ENCODE measurements at places on chromosomes 3 and 15.

GRCh38 chr15:40317580-40317979 lies 5.9 kb upstream of the INAFM2 start:
- DNase-seq, result no peak

DNA sequence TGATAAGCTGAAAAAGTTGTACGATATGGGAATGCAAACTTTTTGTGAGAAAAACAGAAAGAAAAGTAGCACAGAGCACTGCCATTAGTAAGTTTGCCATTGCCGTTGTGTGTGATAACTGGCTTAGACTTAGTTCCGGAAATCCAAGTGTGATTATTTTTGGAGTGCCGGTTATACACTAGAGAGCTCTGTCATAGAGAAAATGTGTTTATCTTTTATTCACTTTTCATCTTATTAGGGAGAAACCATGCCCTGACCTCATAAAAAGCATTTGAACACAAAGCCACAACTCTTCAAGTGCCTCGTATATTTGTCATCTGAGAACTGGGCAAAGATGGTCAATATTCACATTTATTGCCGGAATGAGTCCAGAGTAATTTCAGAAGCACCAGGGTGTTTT lies 36.1 kb downstream of the CTDSPL start:
- DNase-seq, result no peak

- DNase-seq, result no peak
Observed at GRCh38 chr3:3734881-3735280, 64.3 kb upstream of the LRRN1 start.

GRCh38 chr3:12476238-12476897 lies 7.9 kb upstream of the TSEN2 start:
- no peak for DNase-seq

DNA sequence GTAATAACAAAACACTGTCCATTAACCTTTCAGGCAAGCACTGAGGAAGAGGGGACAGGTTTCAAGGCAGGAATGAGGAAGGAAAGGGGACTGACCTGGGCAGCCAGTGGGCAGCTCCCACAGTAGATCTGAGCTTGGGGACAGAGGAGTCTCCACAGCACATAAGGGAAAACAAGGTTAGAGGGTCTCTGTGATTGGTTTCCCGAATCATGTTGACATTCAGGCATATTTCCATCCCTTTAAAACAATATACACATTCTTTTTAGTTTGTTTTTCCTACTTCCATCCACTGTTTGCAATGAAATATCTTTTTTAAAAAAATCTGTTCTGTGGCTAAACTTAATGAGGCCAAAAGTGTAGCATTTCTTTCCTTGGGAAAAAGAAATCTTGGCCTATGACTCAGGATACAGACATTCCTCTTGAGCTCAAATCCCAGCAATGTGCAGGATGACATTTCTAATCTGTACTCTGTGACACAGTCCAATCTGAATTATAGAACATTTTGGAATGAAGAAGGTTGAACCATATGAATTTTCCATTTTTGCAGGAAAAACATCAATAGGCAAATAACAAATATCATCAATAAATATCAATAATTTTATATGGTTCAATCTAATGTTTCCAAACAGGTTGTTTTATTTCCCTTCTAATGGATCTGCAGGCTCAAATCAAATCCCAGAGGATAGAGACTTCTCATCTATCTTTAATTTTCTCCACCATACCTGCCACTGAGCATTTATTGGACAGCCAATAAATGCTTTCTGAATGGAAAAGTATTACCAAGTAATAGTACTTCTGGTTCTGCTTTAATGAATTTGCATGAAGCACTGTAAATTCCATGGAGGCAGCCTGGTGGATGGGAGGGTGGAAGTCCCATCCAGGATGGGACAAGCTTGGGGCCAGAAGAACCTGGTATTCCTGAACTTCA lies 54.1 kb downstream of the ITGB5 start:
- no peak for DNase-seq

GRCh38 chr15:68042855-68043222 lies 11.3 kb upstream of the PIAS1 start:
- no peak for DNase-seq

- no peak for DNase-seq
Observed at GRCh38 chr3:14563946-14564539, 23.9 kb upstream of the GRIP2 start.

GRCh38 chr3:41352510-41352909 lies 153.2 kb downstream of the CTNNB1 start:
- no peak for DNase-seq

DNA sequence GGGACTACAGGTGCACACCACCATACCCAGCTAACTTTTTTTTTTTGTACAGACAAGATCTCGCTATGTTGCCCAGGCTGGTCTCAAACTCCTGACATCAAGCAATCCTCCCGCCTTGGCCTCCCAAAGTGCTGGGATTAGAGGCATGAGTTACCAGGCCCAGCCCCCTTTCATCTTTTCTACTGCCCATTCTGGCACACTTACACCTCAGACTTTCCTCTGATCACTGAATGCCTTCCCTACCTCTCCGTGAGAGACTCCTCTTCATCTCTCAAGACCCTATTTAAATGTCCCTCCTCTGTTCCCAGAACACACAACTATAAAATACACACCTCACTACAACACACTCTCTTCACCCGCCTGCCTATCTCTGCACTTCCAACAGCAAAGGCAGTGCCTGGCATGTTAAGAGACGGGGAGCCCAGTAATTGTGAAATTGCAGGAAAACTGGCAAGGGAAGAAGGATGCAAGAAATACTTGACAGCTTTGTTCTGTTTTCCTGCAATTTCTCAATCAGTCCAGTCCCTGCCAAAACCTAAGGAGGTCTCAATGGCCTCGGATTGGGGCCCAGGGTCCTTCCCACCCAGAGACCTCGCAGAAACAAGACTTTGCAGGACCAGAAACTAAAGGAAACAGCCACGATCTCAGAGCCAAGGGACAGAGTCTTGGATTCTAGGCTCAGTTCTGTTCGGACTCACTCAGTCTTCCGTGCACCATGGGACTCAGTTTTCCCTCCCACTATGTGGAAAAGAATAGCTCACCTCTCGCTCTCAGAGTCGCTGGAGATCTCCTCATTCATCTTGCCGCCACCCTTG lies 849 bp downstream of the RRP9 start:
- DNase-seq, result no peak

- DNase-seq, result no peak
Observed at GRCh38 chr15:25736461-25736860, 126.7 kb downstream of the ATP10A start.

GRCh38 chr3:42205800-42206514 lies 60.0 kb downstream of the CCK start:
- no peak for DNase-seq

- no peak for DNase-seq
Observed at GRCh38 chr15:93848076-93848475, 383.3 kb upstream of the MCTP2 start.

DNA sequence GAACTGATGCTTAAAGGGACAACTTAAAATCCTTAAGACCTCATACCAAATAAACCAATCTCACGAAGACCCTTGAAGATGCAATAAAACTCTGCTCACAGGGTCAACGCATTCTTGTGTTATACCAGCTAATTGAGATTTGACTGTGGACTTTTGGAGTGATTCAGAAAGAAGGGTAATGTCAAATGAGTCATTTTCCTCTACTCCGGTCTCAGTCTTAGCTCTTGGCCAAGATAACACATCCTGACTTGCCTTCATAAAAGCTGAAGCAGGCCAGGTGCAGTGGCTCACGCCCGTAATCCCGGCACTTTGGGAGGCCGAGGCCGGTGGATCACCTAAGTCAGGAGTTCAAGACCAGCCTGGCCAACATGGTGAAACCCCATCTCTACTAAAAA lies 3.8 kb downstream of the PKM start:
- no peak for DNase-seq

DNA sequence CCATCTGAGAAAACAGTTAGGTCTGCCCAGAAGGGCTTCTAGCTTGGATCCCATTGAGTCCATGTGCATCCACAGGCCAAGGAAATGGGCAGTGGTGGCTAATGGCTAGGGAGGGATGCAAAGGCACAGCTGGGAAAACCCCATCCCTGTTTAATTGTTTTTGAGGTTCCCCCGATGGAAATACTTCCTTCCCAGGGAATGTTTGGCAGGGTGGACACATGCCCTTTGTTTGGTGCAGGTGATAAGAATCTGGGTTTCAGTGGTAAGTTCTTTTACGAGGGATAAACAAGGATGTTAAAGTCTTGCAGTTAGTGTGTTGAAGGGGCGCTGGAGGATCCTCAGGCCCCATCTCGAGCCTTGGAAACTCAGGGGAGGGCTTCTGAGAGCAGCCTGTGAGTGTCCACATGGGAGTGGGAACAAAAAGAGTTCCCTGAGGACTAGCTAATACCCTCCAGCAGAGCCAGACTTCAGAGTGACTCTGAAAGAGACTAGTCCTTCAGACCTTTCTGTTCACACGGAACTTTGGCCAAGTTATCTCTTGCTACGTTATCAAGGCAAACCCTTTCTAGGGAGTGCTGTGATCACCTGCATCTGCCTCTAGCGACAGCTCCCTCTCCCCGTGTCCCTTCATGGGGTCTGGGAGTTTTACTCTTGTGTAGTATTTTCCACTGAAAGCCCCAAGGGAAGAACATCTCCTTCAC lies 17.4 kb downstream of the PTPRG start:
- DNase-seq, result no peak

DNA sequence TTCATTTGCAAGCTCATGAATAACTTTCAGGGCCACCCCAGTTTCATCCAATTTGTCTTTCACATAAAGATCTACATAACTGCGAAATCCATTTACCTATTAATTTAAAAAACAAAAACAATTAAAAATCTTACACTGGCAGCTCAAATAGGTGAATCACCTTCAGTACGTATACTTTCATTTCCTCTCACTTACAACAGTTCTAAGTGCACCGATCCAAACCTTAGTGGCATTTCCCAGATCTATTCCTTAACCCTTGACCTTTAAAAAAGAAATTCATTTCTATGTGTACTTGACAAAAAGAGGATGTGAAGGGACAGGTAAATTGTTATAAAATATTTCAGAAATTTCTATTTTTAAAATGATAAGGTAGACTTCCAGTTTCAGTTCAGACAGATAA lies 30.8 kb downstream of the TOP2B start:
- no peak for DNase-seq

GRCh38 chr3:145190761-145191160 lies 970.2 kb downstream of the PLOD2 start:
- no peak for DNase-seq

- no peak for DNase-seq
Observed at GRCh38 chr3:114144909-114145688, 33.8 kb downstream of the DRD3 start.

- DNase-seq, result no peak
Observed at GRCh38 chr15:48754011-48754410, 56.9 kb downstream of the CEP152 start.

- no peak for DNase-seq
Observed at GRCh38 chr3:177578488-177578887, 381.2 kb upstream of the TBL1XR1 start.

- DNase-seq, result no peak
Observed at GRCh38 chr15:34650177-34650576, 66.7 kb upstream of the GOLGA8B start.

DNA sequence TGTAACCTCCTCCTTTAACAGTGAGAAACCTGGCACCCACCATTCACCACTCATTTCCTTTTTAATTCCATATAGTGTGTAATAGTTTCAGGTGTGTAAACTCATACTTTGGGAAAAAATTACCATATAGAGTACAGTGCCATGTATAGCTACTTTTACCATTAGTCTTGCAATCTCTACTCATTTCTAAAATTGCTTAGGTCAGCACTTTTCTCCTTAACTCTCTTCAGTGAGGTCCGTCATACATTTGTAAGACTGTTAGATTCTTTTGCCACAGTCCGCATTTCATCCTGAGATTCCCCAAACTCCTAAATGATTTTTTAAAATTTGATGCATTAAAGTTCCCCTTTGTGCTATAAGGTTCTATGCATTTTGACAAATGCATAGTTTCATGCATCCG lies 238.3 kb upstream of the ATP10A start:
- DNase-seq, result no peak

- no peak for DNase-seq
Observed at GRCh38 chr15:26972636-26973035, 1.7 kb downstream of the GABRG3 start.

DNA sequence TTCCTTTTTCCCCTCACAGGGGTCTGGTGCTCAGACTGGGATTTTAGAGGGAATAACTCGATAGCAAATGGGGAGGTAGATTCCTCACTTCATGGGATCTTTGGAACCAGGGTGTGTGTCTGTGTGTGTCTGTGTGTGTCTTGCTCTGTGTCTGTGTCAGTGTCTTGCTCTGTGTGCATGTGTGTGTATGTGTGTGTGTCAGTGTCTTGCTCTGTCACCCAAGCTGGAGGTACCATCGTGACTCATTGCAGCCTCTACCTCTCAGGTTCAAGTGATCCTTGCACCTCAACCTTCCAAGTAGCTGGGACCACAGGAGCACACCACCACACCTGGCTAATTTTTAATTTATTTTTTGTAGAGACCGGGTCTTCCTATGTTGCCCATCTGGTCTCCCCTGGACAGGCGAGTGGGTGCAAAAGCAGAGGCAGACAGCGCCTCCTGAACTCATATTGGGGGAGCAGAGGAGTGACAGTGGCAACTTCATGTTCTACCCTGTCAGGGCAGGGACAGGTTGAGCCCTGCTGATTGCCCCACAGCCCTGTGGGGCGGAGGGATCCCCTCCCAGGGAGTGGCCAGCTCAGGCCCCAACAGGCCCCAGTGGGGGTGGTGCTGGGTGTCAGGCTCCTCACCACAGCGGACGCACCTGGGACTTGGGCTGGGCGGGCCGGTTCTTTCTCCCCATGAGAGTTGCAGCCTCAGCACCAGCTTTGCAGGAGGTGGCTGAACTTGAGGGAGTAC lies 10.4 kb upstream of the SEMA4B start:
- DNase-seq, result peak; percentile 72

- no peak for DNase-seq
Observed at GRCh38 chr15:79522656-79523055, 90.5 kb downstream of the MINAR1 start.

GRCh38 chr3:69696367-69696766 lies 42.9 kb upstream of the MITF start:
- peak; percentile 4 for DNase-seq
